NCI-H2081 (cell line): ENCODE measurements at places on chromosomes 2 and 18.
A peak's percentile ranks its signal among the peaks of the same experiment; 100 is the strongest.

DNA sequence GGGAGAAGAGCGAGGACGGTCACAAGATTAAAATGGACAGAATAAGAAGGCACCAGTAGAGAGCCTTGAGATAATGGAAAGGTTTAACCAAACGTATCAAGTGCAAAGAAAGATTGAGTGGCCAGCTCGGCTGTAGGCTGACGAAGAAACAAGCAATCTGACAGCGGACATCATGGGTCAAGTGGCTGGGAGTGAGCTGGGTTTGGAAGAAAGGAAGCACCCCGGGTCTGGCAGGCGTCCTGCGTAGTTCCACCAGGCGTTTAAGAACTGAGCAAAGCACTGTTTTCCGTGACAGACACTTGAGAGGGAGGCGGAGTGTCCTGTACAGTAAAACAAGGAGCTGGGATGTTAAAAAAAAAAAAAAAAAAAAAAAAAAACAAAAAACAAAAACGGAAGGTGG lies 27.1 kb downstream of the DAPL1 start:
- DNase-seq = no peak

DNA sequence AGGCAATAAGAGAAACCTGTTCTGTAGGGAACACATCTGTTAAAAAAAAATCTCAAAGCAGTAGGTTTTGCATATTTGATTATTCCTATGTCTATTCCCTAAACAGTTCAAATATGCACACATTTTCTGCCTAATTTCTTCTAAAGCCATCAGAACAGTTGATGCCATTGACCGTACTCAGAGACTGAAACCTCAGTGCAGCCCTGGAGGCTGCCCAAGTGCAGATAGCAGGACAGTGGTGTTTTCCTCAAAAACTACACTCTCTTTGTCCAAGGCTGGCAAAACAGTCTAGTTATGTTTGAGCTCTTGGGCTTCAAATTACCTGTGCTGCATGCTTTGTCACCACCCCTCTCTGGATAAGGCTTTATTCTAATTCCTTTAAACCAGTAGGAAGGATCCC lies 23.3 kb upstream of the NFE2L2 start:
- no peak for DNase-seq

GRCh38 chr2:46275995-46276394 lies 21.2 kb upstream of the EPAS1 start:
- no peak for DNase-seq

- DNase-seq = no peak
Measured at GRCh38 chr2:106584304-106584954, 97.3 kb downstream of the CD8B2 start.

DNA sequence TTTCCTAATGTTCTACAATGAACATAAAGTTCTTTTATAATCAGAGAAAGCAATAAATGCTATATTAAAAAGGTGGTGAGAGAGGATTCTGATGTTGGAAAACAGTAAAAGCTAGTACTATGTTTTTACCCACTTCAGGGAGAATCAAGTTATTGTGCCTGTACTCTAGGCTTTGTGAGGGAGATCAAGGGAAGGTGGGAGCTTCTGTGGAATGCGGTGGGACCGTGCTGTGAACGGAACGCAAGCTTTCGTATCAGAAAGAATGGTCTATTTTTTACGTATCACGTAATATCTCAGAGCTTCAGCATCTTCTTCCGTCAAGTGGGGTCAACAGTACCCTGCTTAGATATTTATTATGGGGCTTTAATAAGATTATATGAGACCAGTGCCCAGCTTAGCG lies 193.2 kb downstream of the CLIP4 start:
- DNase-seq = no peak

DNA sequence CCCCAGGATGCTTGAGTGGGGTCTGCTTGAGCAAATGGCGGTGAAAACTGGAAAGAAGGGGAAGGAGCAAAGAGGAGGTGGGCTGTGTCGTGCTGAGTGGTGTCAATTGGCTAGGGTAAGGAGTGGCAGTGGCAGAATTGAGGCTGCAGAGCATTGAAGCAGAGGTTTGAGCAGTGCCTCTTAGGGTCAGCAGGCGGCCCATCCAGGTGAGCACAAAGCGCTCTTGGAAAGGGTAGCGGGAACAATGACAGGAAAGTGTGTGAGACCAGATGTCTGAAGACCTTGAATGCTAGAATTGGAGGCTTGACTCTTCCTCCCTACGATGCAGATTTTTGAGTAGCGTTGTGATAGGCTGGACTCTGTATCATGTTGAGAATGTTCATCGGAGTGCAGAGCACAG lies 39.3 kb upstream of the IL1R1 start:
- DNase-seq = no peak

DNA sequence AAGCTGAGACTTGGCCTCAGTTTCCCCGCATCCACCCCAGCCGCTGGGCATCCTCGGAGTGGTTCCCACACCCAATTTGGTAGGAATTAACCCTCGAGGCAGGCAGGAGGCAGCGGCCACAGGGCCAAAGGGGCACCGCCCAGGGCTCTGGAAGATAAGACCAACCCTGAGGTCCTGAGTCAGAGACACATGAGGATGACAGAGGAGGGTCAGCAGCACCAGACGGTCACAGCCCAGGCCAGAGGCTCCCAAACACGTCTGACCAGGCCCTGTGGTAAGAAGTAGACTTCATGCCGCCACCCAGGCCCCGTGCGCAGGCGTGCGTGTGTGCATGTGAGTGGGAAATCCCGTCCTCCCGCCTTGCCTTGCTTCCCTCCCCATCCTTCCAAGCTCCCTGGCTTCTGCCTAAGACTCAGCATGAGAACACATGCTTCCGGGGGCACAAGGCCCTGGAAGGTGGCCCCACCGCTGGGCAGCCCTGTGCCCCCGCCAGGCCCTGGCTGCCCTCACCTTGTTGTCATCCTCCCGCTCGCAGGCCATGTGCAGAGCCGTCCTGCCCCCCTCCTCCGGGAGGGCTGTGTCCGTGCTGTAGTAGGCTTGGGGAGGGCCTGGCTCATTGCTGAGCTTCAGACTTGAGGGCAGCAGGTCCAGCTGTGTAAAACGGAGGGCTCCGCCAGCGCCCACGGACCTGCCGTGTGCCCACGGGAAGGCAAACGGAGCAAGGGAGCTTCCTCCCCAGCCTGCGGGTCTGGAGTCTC lies 46.3 kb downstream of the ANKMY1 start:
- DNase-seq = no peak

GRCh38 chr2:158539176-158540005 lies 82.6 kb downstream of the PKP4 start:
- peak; percentile 90 for DNase-seq

GRCh38 chr2:178195390-178196166 lies 1.3 kb downstream of the OSBPL6 start:
- DNase-seq = no peak

DNA sequence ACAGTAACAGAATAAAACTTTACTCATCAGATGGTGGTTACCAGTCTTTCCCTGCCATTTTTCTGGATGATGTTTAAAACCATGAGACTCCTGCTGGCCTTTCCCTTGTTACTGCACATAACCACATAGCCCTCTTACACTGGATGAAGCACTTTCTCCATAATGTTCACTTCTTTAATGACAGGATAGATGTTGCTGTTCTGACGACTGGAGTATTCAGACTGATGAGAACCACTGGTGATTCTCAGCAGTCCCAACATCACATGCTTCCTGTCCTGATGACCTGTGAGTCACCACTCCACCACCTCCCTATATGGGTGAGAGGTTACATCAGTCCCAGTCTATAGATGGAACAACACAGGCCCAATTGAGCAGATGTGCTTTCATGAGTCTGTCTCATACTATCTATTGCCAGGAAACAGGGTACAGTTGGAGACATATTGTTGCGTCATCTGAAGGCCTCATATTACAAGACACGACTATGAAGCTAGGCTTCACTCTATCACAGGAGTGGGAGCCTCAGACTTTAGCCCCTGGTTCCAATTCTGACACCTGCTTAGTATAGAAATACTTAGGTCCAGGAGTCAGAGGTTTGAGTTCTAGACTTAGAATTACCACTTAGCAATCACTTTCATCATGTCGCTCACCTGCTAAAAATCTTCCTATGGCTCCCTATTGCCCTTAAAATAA lies 145.7 kb upstream of the KLF7 start:
- no peak for DNase-seq
